ENCODE measurements at places on chromosomes 1 and 21.

- no peak for DNase-seq
Measured at GRCh38 chr1:59016390-59016789, 232.5 kb upstream of the JUN start.

GRCh38 chr1:101392552-101392951 is 155.7 kb downstream of the S1PR1 start:
- DNase-seq = no peak

DNA sequence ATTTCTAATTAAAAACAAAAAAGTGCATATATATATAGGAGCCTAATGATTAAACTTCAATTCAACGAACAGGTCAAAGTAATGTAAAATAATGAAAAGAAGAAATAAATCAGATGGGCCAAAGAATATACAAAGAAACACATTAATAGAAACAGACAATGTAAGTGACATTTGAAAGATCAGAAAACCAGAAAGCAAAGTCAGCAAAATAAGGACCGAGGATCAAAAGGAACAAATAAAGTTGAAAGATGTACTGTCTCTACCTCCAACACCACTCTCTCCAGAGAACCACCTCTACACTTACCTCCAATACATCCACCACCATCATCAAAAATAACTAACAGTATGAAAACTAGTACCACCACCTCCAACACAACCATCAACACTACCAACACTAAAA is 1226.3 kb upstream of the NCAM2 start:
- DNase-seq = no peak

DNA sequence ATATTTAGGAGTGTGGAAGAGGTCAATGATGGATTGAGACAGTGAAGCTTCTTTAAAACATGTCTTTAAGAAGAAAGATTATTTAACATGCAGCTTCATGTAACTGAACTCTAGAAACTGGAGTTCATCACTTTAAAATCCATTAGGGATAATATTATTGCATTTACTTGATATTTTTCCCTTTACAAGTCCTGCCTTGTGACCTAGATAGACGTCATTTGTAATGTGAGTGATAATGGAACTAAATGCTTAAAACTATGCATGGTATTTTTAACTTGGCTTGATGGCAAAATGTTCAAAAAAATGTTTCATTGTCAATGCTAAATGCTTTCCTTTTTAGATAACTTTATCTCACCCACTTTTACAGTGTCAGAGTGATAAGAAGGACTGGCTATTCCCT is 723.7 kb downstream of the RWDD3 start:
- DNase-seq = no peak

GRCh38 chr1:54404939-54405897 is 976 bp downstream of the SSBP3 start:
- no peak for DNase-seq

DNA sequence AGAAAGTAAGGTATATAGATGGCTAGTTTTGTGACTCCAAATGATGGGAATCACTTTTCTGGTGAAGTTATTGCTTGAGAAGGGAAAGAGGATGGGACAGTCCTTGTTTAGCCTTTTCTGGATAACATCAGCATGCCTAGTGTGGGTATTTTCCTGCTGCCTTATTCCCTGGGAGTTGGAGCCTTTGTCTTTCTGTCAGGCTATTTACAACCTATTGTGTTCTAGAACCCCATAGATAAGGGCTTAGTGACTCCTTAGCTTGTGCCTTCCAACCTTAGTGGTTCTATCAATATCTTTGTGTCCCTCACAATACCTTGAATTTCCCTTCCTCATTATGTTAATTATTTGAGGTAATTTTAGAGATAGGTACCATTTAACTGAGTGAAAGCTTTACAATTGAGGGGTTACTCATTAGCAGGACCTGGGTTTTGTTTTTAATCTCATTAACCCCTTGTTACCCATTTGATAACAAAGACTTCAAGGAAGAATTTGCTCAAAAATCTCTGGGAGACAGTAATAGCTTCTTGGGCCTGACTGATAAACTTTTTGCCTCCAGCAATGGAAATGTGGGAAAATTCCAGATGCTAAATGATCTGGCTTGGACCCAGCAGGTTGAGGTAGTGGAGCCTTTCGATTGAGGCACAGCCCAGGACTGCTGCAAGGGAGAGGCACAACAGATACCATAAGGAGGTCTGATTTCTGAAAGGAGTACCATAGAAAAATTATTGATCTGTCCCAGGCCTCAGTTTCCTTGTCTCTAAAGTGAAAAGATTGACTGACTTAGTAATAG is 49.0 kb downstream of the CACHD1 start:
- DNase-seq = no peak

GRCh38 chr1:93815366-93816110 is 63.5 kb downstream of the DNTTIP2 start:
- DNase-seq = no peak

GRCh38 chr21:31872452-31873274 is at the start of gene HUNK:
Gene HUNK, plus strand, starts transcription at chr21:31873020. Its CDS starts 655 bp downstream, at chr21:31873675.
- no peak for DNase-seq

GRCh38 chr1:210394281-210394821 is 65.6 kb downstream of the HHAT start:
- DNase-seq = no peak

- DNase-seq = no peak
Measured at GRCh38 chr1:55300975-55301374, 85.8 kb upstream of the USP24 start.

- DNase-seq = no peak
Measured at GRCh38 chr21:30962013-30962412, 76.3 kb downstream of the KRTAP19-8 start.

DNA sequence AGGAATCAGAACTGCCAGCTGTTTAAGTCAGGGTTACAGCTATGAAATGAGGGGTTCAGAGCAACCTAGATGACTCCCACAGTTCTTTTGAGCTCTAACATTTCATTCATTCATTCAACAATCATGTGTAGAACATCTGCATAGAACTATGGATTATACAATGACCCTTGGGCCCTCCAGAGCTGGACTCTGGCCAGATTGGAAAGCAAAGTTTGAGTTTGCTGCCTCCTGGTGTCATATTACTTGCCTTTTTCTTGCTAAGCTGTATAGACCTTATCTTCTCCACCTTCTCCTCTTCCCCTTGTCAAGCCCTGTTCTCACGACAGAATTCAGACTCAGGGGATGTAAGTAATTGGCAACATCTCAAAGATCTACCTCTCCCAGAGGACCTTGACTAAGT is 4.0 kb downstream of the CASQ2 start:
- DNase-seq = no peak

- no peak for DNase-seq
Measured at GRCh38 chr1:86852289-86852688, 61.6 kb downstream of the SELENOF start.

Data from GDM1 (cell line).